ENCODE measurements at places on chromosomes 5 and 9. TPM values are rescaled to one million over a fixed set of nuclear protein-coding genes. Genes with fewer than 3 reads are reported as not detected.

PCDHGB6 gene
- 12.8 TPM for total RNA-seq

CSF2 gene
- not detected for total RNA-seq

VCAN gene
- 228 TPM for total RNA-seq

DAB2 gene
- 23.4 TPM for total RNA-seq

GPX3 gene
- total RNA-seq = 12.3 TPM

CENPP gene
- total RNA-seq = 8.6 TPM

NSUN2 gene
- 41.2 TPM for total RNA-seq

IFNA21 gene
- not detected for total RNA-seq

GGTA1 gene
- total RNA-seq = 2.3 TPM

SAXO1 gene
- not detected for total RNA-seq

ADGRV1 gene
- 474 TPM for total RNA-seq

CEL gene
- total RNA-seq = not detected

MEIKIN gene
- total RNA-seq = 1.7 TPM

MYMK gene
- total RNA-seq = not detected

TMEM161B gene
- total RNA-seq = 58.3 TPM

LCN1 gene
- not detected for total RNA-seq

SH3RF2 gene
- 0.31 TPM for total RNA-seq

IL31RA gene
- total RNA-seq = 0.16 TPM

FST gene
- total RNA-seq = 3.0 TPM

SLC25A2 gene
- not detected for total RNA-seq

TMC1 gene
- total RNA-seq = 0.78 TPM

ADAMTS12 gene
- total RNA-seq = 1.2 TPM

GARIN3 gene
- total RNA-seq = not detected

STING1 gene
- 3.6 TPM for total RNA-seq

MARCHF3 gene
- 13.3 TPM for total RNA-seq

CCNI2 gene
- 0.16 TPM for total RNA-seq

GLDC gene
- total RNA-seq = 10.0 TPM

GFM2 gene
- 61.0 TPM for total RNA-seq

SPATA31E1 gene
- total RNA-seq = not detected

AIF1L gene
- 17.8 TPM for total RNA-seq

PCDHGC4 gene
- total RNA-seq = 91.2 TPM

PCDHGB7 gene
- 15.6 TPM for total RNA-seq

GABRA6 gene
- total RNA-seq = 0.31 TPM

CYLC2 gene
- total RNA-seq = not detected

CNTFR gene
- total RNA-seq = 14.0 TPM

GALNT12 gene
- 1.2 TPM for total RNA-seq

NFIB gene
- 159 TPM for total RNA-seq

BARHL1 gene
- not detected for total RNA-seq

TTC23L gene
- 3.4 TPM for total RNA-seq

TMEFF1 gene
- total RNA-seq = 47.6 TPM

OR1Q1 gene
- total RNA-seq = not detected

FAM53C gene
- total RNA-seq = 26.4 TPM

OR1J2 gene
- total RNA-seq = not detected

C5orf63 gene
- total RNA-seq = 7.0 TPM

PCDHA13 gene
- total RNA-seq = 20.9 TPM

ABCA2 gene
- 20.9 TPM for total RNA-seq

LCN10 gene
- total RNA-seq = not detected

MAMDC4 gene
- total RNA-seq = 2.5 TPM

KCNIP1 gene
- 14.5 TPM for total RNA-seq

MAML1 gene
- 9.4 TPM for total RNA-seq

Data from occipital lobe (tissue), 3 donors.